Neural cell (in vitro differentiated cells): ENCODE measurements at places on chromosomes 2 and 18. TPM values are rescaled to one million over a fixed set of nuclear protein-coding genes. Genes with fewer than 3 reads are reported as not detected.

LNPK gene
- polyA plus RNA-seq = 46.7 and 48.8 TPM in 2 replicates

DNAJC5G gene
- polyA plus RNA-seq = not detected in 2 replicates

IKZF2 gene
- polyA plus RNA-seq = 5.6 and 5.9 TPM in 2 replicates

CREG2 gene
- polyA plus RNA-seq = 1.1 and 1.2 TPM in 2 replicates

PTPRN gene
- 66.4 and 82.1 TPM in 2 replicates for polyA plus RNA-seq

ASXL3 gene
- 14.4 and 15.2 TPM in 2 replicates for polyA plus RNA-seq
